Stimulated activated CD8-positive, alpha-beta memory T cell treated with anti-CD3 and anti-CD28 coated beads, Interleukin-4, amount 100 ng/mL, for 24 hours (primary cell): ENCODE measurements at places on chromosomes 2 and 18.

DNA sequence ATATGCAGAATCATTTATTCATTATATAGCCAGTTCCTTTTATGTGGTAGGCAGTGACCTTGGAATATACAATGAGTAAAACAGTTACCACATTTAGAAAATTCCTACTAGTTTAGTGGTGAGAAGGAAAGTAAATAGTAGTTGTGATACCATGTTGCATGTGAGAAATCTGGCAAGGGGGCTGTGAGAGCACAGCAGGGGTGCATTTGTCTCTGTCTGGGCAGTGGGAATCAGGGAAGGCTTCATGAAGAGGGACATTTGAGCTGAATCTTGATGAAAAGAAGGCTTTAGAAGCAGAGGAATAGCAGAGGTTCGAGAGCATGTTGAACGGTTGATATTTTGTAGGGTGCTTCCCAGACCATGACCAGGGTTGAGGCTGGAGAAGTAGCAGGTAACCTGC lies 78.7 kb downstream of the RAB3GAP1 start:
- DNase-seq, result no peak

DNA sequence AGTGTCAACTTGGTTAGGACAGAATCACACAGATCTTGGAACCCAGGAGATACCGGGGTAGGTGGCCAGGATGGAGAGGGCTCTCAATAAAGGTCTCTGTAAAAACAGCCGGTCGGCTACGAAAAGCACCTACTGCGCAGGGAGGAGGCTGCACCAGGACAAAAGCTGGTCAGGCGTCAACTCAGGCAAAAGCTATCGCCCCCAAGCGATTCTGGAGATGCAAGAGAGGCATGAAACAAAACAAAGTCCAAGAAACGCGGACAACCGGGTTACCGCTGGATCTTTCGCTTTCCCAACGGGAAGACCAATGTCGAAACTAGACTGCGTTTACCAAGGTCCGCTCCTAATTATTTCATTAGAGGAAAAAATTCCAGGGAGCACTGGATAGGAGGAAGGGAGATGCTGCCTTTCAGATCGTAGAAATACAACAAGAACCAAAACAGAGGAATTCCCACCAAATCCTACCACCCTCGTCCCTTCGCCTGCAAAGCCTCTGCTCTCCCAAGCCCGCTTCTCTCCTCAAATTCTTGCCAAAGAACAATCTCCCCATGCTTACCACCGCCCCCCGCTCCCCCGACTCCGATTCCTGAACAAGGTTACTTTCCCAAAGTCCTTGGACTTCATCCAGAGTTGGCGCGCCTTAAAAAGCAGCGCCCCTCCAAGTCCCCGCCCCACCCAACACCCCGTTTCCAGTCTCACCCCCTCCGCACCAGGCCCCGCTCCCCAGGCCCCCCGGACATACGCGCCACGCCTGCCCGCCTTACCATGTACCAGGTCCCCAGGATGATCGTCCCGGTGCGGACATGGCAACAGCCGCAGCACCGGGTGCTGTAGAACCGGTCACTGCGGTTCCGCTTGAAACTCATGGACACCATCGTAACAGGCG lies 539 bp downstream of the LAPTM4A start:
- no peak for DNase-seq

DNA sequence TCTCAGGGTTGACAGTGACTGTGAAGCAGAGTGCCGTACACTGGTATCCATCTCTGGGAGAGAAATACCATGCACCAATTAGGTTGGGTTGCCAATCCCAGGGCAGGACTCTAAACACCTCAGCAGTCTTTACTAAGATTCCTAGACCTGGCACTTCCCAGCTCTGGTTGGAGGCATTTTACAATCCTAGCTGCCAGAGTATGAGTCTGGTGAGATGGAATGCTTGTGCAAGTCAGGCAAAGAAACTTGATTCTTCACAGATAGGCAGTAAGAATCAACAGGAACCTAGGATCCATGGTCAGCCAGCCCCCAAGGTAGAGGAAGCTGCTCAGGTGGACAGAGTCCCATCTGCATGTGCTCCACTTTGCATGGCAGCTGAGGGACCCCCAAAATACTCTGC lies 6.0 kb upstream of the UGT1A5 start:
- no peak for DNase-seq

GRCh38 chr2:224183086-224183485 lies 144.0 kb upstream of the SERPINE2 start:
- DNase-seq, result no peak

- DNase-seq, result no peak
These were observed 120.9 kb downstream of the MMADHC start for GRCh38 chr2:149466635-149467034.

DNA sequence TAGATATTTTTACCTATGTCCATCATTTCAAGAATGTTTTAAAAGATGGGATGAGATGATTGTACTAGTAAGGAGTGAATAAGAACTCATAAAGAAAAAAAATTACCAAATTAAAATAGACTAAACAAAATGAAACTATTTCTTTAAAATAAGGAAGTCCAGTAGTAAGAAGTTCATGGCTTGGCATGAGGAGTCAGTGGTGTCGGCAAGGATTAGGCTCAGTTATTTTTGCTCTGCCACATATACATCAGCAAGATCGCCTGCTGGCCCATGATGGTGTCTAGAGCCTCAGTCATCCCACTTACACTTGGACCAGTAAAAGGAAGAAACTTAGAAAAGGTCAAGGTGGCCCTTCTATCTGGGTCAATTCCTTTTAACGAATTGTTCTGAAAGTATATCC lies 300.9 kb upstream of the SLC8A1 start:
- DNase-seq, result no peak

GRCh38 chr2:79776461-79776860 lies 263.6 kb downstream of the CTNNA2 start:
- DNase-seq, result no peak

GRCh38 chr2:8851811-8852560 lies 14.6 kb upstream of the KIDINS220 start:
- no peak for DNase-seq

GRCh38 chr18:54880395-54881105 lies 52.3 kb downstream of the RAB27B start:
- DNase-seq, result no peak

DNA sequence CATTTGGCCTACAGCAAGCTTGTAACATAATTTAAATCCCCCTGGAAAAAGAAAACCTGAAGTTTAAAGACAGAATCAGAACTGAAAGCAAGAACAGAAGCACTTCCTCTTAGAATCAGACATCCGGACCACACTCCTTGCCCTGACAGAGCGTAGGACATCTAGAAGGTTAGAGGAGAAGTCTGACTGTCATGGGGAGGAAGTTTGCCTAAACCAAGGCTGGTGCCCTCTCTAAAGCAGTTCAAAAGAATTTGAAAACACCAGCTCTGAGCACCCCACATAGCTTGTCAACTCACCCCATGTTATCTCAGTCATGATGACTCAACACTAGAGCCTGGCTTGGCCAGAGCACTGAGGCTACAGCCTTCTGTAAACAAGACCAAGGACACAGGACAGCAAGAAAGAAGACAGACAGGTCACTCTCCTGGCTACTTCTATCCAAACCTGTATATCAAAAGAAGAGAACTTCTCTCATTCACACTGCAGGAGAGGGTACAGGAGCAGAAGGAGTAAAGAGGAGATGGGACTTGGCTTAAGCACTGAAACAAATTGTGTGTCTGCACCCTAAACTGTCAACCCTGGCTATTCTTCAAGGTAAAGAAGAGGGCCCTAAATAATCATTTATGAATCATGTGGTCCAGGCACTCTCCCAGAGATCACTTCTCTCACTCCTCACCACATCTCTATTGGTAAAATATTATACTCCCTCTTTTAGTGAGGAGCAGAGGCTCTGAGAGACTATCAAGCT lies 198.6 kb downstream of the MEMO1 start:
- DNase-seq, result no peak

- DNase-seq, result no peak
These were observed 163.9 kb downstream of the DOK6 start for GRCh38 chr18:69564602-69565001.

DNA sequence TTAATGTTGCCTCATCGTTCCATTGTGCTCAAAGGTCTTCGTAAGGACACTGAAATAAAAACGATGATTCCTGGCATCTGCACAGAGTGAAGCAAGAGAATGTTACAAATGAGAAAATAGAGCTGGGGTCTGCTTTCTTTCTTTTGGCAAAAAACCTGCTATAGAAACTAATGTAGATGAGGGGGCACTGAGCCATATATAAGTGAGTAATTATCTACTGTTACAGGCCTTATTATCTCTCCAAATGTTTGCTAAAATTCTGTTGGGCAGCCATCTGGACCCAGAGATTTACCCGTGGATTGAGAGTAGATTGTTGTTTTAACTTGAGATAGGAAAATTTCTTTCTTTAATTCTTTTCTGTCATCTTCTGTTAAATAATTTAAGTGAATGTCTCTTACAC lies 472.5 kb upstream of the PIK3C3 start:
- DNase-seq, result no peak
